Fibroblast of skin of abdomen (primary cell): ENCODE measurements at places on chromosomes 12 and 14.

DNA sequence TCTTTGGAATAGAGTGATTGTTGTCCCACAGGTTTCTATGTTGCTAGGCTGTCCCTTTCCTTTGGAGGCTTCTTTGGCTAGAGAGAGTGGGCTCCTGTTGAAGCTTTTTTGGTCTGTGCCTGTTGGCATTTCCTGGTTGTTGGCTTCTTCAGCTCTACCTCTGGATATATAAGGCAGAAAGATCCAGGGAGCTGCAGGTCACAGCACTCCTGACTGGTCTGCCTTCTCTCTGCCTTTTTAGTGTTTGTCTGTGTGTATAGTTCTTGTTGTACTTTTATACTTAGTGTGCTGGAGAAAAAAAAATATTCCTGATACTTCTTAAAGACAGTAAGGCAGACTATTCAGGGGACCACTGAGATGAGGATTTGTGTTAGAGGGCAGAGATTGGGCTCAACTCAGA lies 202.7 kb downstream of the FBXL14 start:
- no peak for DNase-seq

DNA sequence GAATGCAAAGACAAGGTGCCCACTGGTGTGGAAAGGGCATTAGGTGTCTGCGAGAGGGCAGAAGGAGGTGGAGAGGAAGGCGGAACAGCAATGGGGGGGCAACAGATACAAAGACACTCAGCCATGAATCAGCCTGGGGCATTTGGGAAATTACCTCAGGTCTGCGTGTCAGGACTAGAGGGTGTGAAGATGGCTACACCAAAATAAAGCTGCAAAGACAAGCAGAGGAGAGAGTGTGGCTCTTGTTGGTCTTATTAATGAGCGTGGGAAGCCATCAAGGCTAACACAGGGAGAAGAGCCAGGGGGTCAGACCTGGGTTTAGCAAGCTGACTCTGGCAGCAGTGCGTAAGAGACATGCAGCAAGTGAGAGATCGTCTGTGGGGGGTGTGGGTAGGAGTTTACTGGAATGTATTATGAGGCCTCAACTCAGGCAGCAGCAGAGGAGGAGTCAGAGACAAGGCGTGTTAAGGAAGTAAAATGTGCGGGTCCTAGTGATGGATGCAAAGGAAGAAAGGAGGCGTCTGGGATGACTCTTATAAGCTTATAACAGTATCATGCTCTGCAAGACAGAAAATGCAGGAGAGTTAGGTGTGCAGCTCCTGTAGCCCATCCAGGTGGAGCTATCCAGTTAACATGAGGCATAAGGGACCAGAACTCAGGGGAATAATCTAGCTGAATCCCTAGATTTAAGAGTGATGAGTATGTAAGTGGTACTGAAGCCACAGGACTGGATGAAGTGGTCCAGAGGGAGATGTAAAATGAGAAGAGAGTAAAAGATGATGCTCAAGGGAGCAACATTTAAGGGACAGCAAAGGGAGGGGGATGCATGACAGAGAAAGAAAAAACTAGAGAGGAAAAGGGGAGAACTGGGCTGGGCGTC lies 50.4 kb downstream of the KCNK10 start:
- DNase-seq, result no peak

- no peak for DNase-seq
Measured at GRCh38 chr12:24363177-24363754, 413.8 kb upstream of the SOX5 start.

GRCh38 chr12:104802208-104802607 lies 155.9 kb downstream of the SLC41A2 start:
- peak; percentile 41 for DNase-seq

- DNase-seq, result no peak
Measured at GRCh38 chr12:61369241-61369910, 890.8 kb upstream of the USP15 start.

DNA sequence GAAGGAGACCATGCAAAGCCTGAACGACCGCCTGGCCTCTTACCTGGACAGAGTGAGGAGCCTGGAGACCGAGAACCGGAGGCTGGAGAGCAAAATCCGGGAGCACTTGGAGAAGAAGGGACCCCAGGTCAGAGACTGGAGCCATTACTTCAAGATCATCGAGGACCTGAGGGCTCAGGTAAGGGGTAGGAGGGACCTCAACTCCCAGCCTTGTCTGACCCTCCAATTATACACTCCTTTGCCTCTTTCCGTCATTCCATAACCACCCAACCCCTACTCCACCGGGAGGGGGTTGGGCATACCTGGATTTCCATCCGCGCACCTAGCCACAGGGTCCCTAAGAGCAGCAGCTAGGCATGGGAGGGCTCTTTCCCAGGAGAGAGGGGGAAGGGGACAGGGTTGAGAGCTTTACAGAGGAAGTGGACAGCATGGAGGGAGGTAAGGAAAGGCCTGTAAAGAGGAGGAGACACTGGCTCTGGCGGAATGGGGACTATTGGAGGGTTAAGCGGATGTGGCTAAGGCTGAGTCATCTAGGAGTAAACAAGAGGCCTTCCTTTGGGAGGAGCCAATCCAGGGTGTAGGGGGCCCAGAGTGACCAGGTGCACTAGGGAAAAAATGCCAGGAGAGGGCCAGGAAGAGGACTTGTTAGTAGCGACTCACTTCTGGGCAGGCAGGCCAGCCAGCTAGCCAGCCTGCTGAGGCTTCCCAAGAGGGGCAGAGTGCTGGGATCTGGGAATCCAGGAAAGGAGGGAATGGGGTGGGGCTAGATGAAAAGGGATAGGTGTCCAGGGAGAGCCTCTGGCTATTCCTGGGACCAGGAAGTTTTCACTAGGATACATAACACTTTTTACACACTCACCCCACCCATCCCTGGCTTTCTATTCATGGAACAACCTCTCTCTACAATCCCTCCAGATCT lies 754 bp downstream of the KRT18 start:
- peak; percentile 66 for DNase-seq

- no peak for DNase-seq
Measured at GRCh38 chr14:54697803-54698202, 130.9 kb downstream of the SAMD4A start.

DNA sequence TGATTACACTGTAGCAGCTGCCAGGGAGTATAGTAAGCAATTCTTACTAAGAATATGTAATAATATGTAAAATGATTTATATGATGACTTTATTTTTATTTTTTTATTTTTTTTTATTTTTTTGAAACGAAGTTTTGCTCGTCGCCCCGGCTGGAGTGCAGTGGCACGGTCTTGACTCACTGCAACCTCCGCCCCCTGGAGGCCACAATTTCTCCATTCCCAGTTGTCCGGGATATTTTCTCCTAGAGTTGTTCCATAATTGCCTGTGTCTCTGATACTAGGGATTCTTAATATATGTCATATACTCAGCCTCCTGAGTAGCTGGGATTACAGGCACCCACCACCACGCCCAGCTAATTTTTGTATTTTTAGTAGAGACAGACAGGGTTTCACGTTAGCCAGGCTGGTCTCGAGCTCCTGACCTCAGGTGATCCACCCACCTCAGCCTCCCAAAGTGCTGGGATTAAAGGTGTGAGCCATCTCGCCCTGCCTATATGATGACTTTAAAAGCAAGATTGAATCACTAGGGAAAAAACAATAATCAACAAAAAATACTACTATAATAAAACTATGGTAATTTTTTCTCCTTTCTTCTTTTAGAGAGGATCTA lies 12.2 kb upstream of the ITPR2 start:
- peak; percentile 45 for DNase-seq

- no peak for DNase-seq
Measured at GRCh38 chr12:122235741-122236140, 9.9 kb upstream of the DIABLO start.

- DNase-seq, result peak; percentile 19
Measured at GRCh38 chr14:36773136-36773540, 111.5 kb downstream of the PAX9 start.
